ENCODE measurements at places on chromosomes 16 and 17.
A peak's percentile ranks its signal among the peaks of the same experiment; 100 is the strongest.

GRCh38 chr17:39169518-39169917 lies 3.6 kb upstream of the ARL5C start:
- DNase-seq = no peak

- DNase-seq = no peak
Observed at GRCh38 chr17:14297161-14297851, 3.6 kb upstream of the HS3ST3B1 start.

DNA sequence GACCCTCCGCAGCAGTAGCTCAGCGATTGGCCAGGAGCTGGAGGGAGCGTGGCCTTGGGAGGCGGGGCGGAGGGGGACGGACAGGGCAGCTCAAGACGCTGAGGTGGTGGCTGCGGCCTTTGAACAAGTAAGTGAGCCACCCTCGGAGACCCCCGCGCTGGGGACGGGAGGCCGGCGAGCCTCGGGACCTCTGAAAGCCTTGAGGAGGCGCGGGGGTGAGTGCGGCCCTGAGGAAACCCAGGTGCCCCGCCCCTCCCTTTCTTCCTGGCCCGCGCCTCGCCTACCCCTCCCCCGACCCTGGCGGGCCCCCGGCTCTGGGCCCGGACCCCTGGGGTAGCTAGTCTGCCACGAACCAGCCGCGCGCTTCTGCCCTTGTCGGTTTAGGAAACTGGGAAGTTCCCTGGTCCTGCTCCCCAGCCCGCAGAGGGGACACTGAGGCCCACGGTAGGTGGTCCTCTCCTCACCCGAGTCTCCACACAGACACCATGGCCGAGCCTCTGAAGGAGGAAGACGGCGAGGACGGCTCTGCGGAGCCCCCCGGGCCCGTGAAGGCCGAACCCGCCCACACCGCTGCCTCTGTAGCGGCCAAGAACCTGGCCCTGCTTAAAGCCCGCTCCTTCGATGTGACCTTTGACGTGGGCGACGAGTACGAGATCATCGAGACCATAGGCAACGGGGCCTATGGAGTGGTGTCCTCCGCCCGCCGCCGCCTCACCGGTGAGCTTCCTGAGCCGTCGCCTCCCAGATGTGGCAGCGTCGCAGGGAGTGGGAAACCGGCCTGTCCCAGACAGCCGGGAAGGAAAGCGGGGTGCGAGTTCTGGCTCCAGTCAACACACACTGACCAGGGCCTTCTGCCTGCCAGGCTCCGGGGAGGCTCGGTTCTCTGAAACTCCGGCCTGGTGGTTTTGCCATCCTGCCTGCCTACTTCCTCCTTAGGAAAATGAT lies at the start of gene MAPK7:
TSS of gene MAPK7 (plus strand) at position 83 of the 945 bp plus-strand sequence. CDS start at position 486, 403 bp downstream.
- no peak for DNase-seq

DNA sequence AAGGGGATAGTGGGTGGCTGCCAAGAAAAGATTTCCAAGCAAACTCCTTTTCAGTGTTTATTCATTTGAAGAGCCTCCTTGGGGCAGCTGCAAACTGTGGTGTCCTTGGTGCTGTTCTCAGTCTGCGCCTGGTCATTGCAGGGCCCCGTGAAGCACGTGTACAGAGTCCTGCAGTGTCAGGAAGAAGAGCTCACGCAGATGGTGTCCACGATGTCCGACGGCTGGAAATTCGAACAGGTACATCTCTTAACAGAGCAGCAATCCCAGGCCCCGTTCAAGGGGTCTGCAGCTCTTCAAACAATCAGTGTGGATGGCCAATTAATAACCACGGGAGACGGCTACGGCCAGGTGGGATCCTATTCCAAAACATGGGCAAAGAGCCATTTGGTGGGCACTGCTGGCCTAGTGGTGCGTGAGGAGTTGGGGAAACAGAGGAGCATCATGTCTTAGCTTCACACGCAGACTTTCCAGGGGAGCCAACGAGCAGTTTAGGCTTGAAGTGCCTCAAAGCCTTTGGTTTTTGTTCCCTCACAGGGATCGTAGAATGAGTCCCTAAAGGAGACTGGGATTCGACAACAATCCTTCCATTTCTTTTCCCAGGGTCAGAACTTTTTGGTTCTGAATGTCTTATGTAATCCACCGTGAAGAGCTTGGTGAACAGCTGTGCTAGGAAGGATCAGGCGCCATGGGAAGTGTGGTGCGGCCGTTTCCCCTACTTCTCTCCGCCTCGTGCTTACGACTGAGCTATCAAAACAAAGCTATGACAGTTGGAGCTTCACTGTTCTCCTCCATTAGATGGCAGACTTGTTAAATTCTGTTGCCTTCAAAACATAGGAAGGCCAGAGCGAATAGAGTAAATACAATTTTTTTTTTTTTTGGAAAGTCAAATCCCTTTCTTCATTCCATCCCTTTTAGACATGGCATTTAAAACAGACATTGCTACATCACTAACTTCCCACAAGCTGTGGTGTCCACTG lies 12.6 kb downstream of the KCTD2 start:
- peak; percentile 58 for DNase-seq

GRCh38 chr16:29757950-29758466 lies 12.2 kb upstream of the C16orf54 start:
- DNase-seq = no peak

- DNase-seq = no peak
Observed at GRCh38 chr17:41315814-41316445, 420 bp upstream of the KRTAP17-1 start.

- DNase-seq = no peak
Observed at GRCh38 chr17:21243516-21244303, 9.5 kb downstream of the NATD1 start.

DNA sequence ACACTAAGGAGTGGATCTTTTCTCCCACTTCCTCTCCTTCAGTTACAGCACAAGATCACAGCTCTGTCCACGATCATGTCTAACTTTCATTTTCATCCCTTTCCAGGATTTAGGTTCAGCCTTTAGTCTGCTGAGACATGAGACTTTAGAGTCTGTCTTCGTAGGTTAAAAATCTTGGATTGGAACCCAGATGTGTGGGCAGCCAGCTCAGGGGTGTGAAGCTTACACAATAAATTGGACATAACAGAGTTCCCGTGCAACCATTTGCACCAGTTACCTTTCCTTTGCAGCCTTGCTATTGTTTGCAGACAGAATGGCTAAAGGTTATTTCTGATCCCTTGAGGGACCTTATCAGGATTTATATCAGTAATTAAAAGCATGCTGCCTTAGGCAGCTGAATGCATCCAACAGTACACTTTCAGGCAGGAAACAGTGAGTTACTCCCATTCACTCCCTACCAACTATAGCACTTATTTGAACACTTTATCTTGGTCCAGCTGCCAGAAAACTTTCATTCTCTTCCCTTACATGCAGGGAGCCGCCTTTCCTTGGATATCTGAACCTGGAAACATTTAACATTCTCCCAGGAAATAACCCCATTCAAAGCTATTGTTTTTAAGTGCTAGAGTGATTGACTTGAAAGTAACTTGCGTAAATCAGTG lies 87.3 kb downstream of the TMEM100 start:
- peak; percentile 11 for DNase-seq

GRCh38 chr17:43356450-43356849 lies 42.3 kb upstream of the ARL4D start:
- DNase-seq = no peak

GRCh38 chr17:17322516-17323510 lies 19.6 kb downstream of the NT5M start:
- no peak for DNase-seq

- DNase-seq = no peak
Observed at GRCh38 chr17:61536422-61536955, 54.5 kb downstream of the NACA2 start.

DNA sequence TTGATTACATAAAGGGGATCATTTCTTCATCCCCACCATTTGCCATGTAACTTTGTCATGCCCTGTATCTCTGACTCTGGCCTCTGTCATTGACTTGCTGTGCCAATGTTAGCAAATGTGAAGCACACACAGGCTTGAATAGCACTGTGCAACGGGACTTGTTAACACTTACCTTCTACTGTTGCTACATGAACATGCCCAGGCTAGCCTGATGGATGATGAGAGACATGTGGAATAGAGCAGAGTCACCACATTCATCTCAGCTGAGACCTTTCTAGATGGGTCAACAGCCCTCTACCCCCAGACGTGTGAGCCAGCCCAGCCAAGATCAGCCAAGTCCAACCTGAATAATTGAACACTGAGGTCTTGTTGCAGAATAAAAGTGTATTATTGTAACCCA lies 162.1 kb upstream of the SALL1 start:
- no peak for DNase-seq

DNA sequence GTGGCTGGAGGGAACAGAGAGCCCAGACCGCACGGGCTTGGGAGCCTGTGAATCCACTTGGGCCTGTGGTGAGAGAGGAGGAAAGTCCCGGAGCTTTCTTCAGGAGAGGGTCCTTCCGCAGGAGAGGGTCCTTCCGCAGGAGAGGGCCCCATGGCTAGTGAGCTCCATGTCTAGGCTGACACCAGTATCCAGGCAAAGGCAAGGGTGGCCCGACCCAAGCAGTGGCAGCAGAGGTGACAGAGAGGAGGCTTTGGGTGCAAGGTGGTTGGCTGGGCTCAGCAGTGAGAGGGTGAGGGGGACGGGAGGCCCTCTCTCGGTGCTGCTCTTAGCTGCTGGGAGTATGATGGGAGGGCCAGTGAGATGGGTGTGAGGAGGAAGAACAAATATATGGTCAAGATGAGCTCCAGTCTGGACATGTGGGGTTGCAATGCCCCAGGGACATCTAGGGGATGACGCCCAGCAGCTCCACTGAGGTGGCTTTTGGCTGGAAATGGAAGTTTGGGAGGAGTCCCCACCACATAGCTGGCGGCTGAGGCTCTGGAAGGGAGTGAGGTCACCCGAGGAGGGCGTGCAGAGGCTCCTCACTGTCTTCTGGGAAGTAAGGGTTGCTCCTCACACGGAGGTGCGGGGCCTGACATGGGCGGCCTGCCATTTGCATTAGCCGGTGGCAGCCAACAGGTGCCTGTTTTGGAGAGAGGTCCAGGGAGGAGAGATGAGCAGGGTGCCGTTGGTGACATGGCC lies 2.3 kb upstream of the HSD3B7 start:
- DNase-seq = no peak

DNA sequence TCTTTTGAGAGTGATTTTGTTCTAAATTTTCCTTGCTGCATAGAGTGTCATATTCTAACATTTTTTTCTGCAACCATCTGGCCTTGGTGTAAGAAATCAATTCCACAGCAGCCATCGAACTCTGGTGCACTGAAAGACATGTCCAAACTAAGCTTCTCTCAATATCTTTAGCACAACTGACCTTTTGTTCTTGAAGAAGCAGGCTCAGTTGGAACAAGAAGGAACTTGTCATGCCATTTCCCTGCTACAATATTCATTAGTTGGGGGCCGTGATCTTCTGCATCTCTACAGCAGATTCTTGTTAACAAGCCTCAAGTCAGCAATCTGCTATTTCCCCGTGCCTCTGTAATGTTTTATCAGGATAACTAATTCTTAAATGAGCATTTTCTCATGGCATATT lies 1305.6 kb downstream of the CDH11 start:
- DNase-seq = no peak

GRCh38 chr17:41894791-41895331 lies 23.9 kb downstream of the ACLY start:
- no peak for DNase-seq

- no peak for DNase-seq
Observed at GRCh38 chr17:10116267-10116666, 82.1 kb downstream of the GAS7 start.

DNA sequence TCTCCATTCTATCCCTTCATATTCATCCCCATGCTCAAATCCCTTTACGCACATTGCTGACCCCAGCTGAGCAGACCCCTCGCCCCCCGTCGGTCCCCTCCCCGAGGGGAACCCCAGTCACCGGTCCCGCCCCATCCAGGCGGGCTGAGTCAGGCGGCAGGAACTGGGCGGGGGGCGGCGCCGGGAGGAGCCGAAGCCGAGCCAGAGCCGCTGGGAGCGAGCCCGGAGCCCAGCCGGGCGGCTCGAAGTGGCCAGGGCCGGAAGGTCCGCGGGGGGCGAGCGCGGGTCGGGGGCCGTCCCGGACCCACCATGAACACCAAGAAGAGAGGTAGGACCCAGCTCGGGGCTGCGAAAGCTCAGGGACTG lies 8.6 kb downstream of the RIPOR1 start:
- DNase-seq = no peak

GRCh38 chr17:30422171-30422570 lies 43.4 kb downstream of the CPD start:
- no peak for DNase-seq

DNA sequence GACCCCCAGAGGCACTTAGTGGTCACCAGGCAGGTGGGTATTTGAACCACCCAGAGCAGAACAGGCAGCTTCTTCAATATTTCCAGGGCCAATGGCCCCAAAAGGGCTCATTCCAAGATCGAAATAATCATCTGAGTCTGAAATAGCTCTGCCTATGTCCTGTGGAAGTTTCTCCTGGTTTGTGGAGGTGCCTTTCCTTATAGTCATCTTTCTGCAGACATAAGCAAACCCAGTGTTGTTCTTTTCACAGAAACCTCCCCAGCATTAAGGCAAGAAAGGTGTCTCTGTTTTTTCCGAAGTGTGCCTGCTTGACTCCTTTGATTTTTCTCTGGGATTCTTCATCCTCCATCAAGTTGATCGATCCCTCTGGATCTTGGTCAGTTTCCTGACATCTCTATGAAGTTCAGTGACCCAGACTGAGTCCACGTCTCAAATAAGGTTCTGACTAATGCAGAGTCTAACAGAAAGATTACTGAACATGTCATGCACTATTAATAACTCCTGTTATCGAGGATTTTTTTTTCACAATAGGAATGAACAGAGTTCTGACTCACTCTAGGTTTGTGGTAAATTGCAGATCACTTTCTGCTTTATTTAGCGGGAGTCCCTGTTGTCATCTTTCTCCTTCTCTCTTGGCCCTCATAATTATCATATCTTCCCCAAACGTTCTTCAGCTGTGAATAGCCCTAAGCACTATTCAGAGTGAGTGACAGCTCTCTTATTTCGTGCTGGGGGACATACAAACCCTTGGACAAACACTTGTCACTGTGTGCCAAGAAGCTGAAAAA lies 1.5 kb downstream of the LRRC3C start:
- peak; percentile 75 for DNase-seq

- no peak for DNase-seq
Observed at GRCh38 chr17:55783684-55784245, 32.9 kb downstream of the PCTP start.

GRCh38 chr17:53499277-53499676 lies 323.4 kb upstream of the KIF2B start:
- no peak for DNase-seq

GRCh38 chr17:6366221-6366666 lies 68.7 kb downstream of the AIPL1 start:
- DNase-seq = no peak

DNA sequence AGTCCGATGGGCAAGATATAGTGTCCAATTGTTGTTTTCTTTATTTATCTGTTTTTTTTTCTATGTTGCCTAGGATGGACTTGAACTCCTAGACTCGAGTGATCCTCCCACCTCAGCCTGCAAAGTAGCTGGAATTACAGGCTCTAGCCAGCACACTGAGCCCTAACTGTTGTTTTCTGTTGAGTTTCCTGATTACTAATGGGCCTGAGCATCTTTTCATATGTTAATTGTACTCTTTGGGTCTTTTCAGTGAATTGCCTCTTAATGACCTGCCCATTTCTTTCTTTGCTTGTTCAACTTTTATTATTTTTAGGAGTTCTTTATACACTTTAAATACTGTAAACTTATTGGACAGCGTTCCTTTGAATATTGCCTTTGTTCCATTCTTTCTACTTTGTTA lies 213.0 kb downstream of the HS3ST3B1 start:
- DNase-seq = no peak

- DNase-seq = no peak
Observed at GRCh38 chr16:88411951-88412576, 29.3 kb downstream of the ZNF469 start.

GRCh38 chr16:22813948-22814710 lies at the start of gene HS3ST2:
HS3ST2 (plus strand) TSS chr16:22814162; CDS start chr16:22814611, 449 bp downstream.
- peak; percentile 43 for DNase-seq

Measured in inflammatory macrophage treated with lipopolysaccharide for 1 hour (primary cell).